ENCODE measurements at places on chromosomes 5 and 9.

- DNase-seq, result no peak
Measured at GRCh38 chr5:161138751-161139455, 286.9 kb upstream of the ATP10B start.

DNA sequence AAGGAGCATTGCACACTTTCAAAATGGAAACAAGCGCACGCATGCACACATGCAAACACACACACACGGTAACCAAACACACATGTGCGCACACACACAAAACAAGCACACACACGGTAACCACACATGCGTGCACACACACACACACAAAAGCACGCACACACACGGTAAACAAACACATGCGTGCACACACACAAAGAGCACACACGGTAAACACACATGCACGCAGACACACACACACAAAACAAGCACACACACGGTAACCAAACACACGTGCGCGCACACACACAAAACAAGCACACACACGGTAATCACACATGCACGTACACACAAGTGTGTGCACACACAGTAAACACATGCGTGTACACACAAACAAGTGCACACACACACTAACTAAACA, 19.3 kb upstream of the SLC6A3 start:
- no peak for DNase-seq

DNA sequence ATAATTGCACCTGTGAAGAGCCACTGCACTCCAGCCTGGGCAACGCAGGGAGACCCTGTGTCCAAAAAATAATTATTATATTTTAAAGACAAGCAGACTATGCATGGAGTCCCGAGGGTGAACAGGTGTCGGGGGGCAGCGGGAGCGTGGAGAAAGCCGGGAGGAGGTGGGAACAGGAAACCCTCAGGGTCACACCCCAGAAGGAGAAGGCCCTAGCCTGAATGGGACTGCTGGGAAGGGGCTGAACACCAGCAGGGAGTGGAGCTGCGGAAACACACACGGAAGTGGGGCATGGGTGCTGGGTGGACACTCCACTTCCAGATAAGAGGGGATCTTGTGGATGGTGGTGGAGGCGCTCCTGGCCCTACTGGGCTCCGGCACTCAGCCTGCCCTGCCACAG, 12.8 kb downstream of the SURF6 start:
- no peak for DNase-seq

DNA sequence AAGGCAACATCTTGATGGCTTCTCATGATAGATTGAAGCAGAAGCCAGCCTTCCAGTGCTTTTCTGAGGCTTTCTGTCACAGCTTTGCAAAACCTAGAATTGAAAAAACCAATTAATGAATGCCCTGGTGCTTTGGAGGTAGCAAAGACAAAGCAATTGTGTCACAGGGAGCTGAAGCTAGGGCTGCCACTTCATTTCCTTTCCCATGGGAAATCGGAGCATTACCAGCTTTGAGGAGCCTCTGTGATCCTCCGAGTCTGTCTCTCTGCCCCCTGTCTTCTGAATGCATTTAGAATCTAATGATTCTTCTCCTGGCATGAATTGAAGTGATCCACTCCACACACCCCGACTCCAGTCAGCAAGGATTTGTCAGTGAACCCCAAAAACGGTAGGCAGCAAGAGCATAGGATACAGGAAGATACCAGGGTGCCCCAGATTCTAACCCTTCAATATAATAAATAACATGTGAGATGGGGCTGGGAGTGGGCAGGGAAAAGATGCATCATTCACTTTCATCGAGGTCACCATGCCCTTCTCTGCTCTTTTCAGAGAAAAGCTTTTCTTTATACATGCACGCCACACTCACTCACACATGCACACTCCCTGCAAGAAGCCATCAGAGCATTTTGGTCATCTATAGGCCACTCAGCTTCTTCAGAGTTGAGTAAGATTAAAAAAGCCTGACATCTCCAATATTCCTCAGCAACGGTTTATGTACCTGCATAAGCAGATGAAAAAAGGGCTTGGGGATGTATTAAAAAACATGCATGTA, 247.7 kb upstream of the ZNF462 start:
- DNase-seq, result no peak

All from stimulated activated CD4-positive, alpha-beta T cell treated with anti-CD3 and anti-CD28 coated beads, Interleukin-1b, Interleukin-23, amount 100 ng/mL, for 48 hours (primary cell).